ENCODE measurements at places on chromosomes 16 and 17.

- DNase-seq = no peak
These were observed at the start of gene ATP2A1 for GRCh38 chr16:28878083-28878926. Gene ATP2A1 (plus strand): TSS chr16:28878488. CDS start chr16:28878672, 184 bp downstream.

GRCh38 chr16:17379121-17379571 lies 91.6 kb downstream of the XYLT1 start:
- peak; percentile 41 for DNase-seq

GRCh38 chr16:57132470-57132869 lies 40.1 kb downstream of the CPNE2 start:
- no peak for DNase-seq

DNA sequence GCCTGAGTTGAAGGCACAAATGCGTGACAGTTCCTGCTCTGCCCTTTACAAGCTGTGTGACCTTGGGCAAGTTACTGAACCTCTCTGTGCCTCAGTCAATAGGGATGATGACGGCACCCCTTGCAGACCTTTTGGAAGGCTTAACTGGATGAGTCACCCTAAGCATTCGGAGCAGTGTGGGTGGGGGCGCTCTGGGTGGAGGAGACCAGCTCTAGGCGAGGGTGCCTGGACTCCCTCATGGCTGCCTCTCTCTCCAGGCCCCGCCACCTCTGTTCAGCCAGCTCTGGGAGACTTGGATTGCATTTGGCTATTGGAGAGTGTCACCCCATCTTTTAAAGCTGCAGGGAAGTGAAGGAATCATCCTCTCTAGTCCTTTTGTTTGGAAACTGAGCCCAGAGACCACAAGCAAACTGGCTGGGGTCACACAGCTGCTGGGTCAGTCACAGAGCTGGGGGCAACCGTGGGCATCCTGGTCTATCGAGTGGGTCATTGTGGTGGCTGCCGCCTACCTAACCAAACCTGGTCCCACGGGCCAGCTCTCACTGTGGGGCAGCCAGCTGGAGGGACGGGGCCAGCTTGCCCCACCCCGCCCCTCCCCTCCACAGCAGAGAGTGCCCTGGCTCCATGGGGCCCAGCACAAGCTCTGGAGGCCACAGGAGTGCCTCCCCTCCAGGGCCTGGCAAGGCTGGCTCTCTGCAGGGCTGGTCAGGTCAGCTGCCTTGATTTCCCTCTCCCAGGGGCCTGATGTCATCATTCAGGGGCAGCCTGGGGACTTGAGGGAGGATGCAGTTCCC lies 20.2 kb upstream of the GSE1 start:
- DNase-seq = no peak

DNA sequence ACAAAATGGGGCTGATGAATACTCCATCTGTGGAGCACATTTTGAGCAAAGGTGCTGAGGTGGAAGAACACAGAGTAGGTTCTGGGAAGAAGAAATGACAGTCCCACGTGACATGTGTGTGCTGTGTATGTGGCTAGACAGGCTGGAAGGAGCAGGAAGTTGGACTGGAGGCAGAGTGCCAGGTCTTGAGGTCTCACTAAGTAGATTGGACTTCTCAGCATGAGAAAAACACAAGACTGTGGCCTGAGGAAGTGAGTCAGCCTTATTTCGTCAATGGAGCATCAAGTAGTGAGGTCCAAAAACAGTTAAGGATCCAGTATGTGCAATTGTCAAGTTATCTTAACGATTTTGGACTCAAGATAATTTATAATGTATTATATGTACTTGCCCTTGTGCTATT lies 736.5 kb downstream of the KCNJ2 start:
- peak; percentile 84 for DNase-seq

- DNase-seq = no peak
These were observed 22.3 kb downstream of the CARHSP1 start for GRCh38 chr16:8846401-8846932.

GRCh38 chr17:57121308-57122042 lies 36.4 kb downstream of the AKAP1 start:
- peak; percentile 72 for DNase-seq

DNA sequence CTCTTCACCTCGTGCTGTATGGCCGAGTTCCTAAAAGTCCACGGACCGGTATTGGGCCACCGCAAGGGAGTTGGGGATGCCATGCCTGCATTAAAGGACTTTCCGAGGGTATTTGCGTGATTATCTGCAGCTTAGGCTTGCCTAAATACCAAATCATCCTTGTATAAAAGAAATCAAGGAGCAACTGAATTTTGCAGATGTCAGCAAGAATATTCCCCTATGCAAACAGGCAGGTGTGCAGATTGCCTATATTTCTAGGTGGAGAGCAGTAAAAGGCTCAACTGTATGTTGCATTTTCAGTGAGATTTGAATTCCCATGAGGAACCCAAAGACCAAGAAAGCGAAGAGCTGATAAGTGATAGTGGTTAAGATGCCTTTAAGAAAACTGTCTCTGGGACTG lies 452.3 kb downstream of the CDH11 start:
- DNase-seq = no peak

- peak; percentile 63 for DNase-seq
These were observed 109.9 kb downstream of the METRNL start for GRCh38 chr17:83189044-83190003.

- no peak for DNase-seq
These were observed 75.9 kb upstream of the RNU2-1 start for GRCh38 chr17:43309505-43310332.

GRCh38 chr17:43840814-43841213 lies 6.2 kb upstream of the CD300LG start:
- DNase-seq = no peak

DNA sequence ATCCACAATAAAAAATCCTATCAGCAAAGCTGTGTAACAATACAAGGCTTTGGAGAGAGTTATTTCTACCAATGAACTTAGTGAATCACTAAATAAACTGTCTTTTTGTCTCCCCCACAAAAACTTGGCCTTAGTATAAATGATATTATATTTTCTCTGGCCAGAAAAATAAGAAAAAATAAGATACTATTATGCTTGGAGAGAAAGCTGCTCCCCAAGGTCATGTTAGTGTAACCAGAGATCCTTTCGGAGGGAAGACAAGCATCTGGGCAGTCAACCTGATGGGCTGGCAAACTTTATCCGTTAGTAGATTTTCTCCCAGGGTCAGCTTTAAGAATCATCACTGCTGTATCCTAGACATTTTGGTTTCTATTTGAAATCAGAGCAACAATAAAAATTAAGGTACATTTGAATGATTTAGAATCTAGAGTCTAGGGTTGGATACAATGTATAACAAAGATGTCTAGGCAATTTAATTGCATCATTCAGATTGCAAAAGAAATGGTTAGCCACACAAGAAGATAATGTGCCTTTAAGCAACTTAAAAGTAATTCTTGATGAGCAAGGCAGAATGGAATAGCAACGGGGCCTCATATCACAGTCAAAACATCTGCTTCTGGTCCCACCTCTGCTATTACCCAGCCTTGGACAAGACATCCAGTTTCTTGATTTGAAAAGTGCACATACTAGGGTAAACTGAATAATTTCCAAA lies 280.4 kb downstream of the SLC39A11 start:
- no peak for DNase-seq

DNA sequence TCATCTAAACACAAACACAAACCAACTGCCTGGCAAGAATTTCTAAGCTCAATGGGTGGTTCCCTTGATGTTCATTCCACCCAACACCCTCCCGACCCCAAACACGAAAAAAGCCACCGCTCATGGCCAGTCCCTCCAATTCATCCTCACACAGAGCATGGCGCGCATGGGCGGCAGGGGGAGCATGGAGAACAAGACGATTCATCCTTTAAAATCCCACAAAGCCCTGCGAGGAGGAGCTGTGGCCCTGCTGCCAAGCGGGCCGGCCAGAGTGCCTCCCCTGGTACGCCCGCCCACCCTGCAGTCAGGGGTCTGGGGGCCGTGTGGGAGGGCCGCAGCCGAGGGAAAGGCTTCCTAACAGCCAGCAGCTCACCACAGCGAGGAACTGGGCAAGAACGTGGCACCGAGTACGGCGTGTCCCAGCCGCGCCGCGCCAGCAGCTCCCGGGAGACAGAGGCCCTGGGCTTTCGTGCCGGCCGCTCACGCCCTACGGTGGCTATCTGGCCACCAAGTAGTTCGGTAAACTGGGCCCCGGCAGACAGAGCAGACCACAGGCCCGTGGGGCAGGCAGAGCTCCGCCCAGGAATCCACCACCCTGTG lies 60.9 kb downstream of the KLHDC4 start:
- DNase-seq = no peak

DNA sequence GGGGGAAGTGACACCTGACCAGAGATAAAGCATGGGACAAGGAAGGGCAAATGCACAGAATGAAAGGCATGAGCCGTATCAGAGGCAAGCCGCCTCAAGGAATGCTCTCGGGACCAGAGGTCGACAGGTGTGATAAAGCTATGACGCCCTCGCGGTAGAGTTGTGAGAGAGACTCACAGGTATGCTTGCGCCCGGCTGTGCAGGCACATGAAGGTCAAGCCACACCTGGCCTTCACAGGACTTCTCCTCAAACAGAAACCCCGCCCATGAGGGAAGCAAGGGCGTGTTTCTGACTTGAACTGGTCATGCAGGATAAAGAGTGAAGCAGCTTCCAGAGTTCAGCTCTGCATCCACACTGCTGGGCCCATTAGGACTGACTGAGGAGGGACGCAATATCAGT lies 7.8 kb downstream of the NCBP3 start:
- DNase-seq = no peak

GRCh38 chr16:90004577-90004976 lies 14.7 kb downstream of the DBNDD1 start:
- DNase-seq = no peak

- DNase-seq = no peak
These were observed 4.7 kb downstream of the LPCAT2 start for GRCh38 chr16:55513616-55514015.

- DNase-seq = no peak
These were observed 13.5 kb downstream of the COX6A2 start for GRCh38 chr16:31414706-31415105.

DNA sequence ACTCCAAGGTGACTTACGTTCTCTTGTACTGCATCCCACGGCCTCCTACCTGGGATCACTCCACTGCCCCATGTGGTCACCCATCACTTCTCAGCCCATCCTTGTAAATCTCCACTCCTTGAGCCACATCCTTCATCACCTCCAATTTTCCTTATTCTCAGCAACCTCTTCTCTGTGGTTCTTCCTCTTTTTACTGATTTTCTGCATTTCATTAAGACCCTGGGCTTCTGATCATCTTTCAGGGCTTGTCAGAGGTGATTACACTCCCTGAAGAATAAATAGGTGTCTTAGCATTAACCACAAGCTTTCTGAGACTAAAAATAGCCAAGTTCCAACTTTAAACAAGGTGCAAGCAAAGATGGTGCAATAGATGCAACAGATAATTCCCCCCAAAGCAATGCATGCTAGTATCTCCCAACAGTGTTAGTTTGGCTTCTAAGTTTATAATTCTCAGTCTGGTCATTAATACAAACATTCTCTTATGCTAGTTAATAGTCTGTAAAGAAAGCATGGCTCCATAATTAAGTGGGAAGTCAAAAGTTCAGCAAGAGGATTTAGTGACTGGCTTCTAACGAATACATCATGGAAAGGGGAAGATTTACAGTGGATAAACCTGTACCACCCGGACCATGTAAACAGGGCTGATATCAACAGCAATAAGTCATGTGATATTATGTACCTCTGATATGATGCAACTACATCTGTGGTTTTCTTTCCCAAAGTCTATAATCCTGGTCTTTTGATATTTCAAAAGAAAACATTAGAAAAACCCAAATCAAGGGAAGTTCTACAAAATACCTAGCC lies 47.4 kb upstream of the FOXJ1 start:
- no peak for DNase-seq

GRCh38 chr16:27550582-27550920 lies 607 bp downstream of the KATNIP start:
- no peak for DNase-seq

- DNase-seq = no peak
These were observed 735 bp downstream of the PSMD11 start for GRCh38 chr17:32445074-32445415.

DNA sequence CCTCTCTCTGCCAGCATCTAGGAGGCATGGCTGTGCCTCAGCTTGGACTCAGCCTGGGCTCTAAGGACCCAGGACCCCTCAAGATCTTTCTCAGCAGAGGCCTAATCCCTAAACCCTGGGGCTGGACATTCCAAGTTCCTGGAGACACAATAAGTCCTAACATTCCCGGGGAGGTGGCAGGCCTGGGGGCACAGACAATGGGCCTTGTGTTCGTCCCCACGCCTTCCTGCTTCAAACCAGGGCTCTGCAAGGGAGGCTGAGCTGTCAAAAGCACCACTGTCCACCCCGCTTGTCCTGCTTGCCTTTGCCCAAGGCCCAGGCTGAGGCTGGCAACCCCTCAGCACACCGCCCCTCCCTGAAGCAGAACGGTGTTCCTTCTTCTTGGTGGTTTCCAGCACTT lies 13.7 kb downstream of the SDK2 start:
- no peak for DNase-seq

GRCh38 chr17:79306424-79307318 lies 232.0 kb downstream of the ENGASE start:
- DNase-seq = peak; percentile 57

GRCh38 chr16:57795431-57795878 lies 6.8 kb downstream of the KIFC3 start:
- peak; percentile 68 for DNase-seq

GRCh38 chr16:46886764-46887523 lies 2.8 kb downstream of the GPT2 start:
- no peak for DNase-seq

- DNase-seq = no peak
These were observed 192.1 kb upstream of the KIF2B start for GRCh38 chr17:53630638-53631037.

DNA sequence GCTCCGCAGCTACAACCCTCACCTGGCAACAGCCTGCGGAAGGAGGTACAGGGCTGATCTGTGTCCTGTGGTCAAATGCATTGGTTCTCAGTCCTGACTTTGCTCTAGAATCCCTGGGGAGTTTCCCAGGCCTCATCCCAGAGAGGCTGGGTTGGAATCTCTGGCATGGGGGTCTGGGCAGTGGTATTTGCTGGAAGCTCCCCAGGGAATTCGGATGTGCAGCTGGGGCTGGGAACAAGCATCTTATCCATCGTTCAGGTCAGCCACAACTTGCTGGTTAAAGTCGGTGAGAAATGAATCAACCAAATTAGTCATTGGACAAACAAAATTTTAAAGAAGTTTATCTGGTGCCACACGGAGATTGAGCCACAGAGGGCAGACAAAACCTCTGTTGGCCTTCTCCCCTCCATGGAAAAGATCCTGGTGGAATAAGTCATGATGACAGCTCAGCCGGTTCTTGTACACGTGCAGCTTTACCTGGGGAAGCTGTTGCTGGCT lies 231.2 kb downstream of the FOXL1 start:
- DNase-seq = no peak

DNA sequence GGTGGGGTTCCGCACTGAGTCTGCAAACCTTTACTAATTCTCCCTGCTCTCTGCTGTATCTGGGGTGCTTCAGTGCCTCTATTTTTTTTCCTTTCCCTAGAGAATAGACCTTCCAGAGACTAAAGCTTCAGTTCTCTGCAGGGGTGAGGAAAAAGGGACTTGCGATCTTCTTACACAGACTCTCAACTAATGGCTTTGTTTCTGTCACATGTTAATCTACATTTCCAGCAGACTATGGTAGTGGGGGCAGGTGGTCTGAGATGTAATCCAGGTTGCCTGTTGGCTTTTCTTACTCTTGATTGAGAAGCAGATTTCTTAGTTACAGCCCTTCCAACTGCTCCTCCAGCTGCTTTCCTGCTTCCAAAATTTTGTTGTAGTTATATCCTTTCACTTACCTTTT lies 229.0 kb upstream of the NLRP1 start:
- no peak for DNase-seq

GRCh38 chr16:46832757-46833459 lies 1.9 kb upstream of the C16orf87 start:
- no peak for DNase-seq

Measured in right cardiac atrium (tissue), 5 donors.